ENCODE measurements at places on chromosomes 4 and X.

DNA sequence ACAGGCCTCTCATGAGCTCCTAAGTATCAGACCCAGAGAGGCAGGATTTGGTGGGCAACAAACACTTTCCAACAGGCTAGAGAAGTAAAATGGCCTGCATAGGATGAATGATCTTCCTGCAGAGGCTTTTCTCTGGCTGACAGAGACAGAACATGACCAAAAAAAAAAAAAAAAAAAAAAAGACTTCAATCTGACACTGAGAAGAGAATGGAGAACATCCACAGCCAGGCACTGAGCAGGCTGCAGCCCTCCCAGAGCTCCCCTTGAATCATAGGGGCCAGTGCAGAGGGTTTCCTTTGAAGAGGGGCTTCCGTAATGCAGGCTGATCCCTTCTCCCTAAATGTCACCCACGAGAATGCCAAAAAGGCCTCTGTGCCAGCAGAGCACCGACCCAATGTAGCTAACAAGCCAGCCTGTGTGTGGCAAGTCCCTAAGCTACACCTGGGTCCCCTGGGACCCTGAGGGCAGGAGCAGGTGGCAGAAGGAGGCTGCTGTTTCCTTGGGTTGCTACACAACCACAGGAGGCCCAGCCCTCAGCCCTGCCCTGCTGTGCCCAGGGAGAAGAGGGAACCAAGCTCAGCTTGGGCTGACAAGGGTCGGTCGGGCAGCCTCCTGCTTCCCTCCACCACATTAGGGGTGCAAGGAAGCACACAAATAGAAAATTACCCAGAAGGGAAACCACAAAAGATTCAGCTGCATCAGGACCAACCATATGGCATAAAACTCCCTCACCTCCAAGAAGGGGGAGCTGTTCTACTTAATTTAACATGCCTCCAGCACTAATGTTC, 55.6 kb downstream of the MAP7D2 start:
- DNase-seq = no peak

- no peak for DNase-seq
Measured at GRCh38 chr4:42483426-42484379, 86.4 kb downstream of the SHISA3 start.

- DNase-seq = no peak
Measured at GRCh38 chrX:46204721-46205422, 340.3 kb downstream of the ZNF674 start.

- DNase-seq = no peak
Measured at GRCh38 chrX:153769865-153770600, 6.0 kb downstream of the PLXNB3 start.

DNA sequence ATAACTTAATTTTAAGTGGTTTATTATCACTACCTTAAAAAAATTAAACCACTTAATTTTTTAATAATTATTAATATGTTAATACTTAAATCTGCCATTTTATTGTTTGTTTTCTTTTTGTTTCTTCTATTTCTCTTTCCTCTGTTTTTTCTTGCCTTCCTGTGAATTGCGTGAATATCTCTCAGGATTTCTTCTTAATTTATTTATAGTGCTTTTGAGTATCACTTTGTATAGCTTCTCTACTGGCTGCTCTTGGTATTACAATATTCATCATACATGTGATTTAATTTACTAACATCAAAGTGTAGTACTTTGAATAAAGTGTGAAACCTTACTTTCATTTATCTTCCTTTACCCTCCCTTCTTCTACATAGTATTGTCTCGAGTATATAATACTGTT, 349.5 kb upstream of the CPXCR1 start:
- DNase-seq = no peak

- DNase-seq = no peak
Measured at GRCh38 chr4:189850239-189850856, 90.3 kb upstream of the FRG1 start.

DNA sequence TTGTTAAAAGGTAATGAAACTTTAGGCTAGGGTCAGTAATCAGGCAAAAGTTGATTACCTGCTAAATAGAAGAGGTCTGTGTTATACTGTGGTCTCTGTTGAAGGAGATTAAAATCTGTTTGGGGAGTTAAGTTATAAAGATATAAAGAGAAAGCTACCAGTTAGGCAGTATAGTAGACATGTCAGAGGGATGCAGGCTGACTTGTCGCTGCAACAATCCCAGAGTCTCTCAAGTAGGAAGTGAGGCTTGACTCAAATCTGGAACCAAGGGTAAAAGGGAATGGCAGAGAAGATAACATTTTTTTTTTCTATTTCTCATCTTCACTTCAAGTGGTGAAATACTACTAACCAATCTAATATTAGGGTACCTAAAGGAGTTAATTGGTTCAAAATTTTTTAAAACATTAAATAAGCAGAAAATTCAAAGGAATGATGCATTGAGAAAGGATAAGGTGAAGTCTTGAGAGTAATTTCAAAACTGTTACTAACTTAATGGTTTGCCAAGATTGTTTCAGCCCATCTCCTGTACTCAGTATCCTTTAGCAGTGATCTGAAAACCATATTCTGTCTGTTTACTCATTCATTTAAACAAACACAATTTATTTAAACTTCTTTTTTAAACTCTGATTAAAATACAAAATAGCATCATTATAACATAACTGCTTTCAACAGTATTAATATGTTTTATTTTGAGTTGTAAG, 12.8 kb downstream of the HERC3 start:
- DNase-seq = no peak

DNA sequence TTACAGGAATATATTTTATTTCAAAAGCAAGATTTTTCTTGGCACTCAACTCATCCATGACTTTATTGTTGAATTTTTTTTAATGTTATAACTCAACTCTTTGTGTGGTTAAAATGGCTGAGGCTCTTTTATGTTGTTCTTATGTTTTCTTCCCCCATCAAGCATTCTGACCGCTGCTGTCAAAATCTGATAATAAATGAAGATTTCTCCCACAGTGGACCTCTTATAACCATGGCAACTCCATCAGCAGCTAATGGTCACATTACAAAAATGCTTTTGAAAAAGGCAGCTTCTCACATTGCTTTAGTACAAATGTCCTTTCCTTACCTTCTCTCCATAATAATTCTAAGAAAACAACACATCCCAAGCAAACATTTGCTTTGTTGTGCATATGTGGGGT, 96.0 kb upstream of the ATOH1 start:
- no peak for DNase-seq

GRCh38 chr4:146245246-146245645, 30.9 kb downstream of the REELD1 start:
- no peak for DNase-seq

GRCh38 chrX:68940601-68941000, 111.8 kb downstream of the EFNB1 start:
- no peak for DNase-seq

GRCh38 chr4:2105559-2105958, 46.4 kb downstream of the NAT8L start:
- DNase-seq = no peak

- DNase-seq = no peak
Measured at GRCh38 chrX:78931814-78932213, 13.4 kb upstream of the P2RY10 start.

Data from T-helper 17 cell (primary cell).